Heart right ventricle (tissue), 16 donors: ENCODE measurements at places on chromosomes 13 and 19. TPM values are rescaled to one million over a fixed set of nuclear protein-coding genes. Genes with fewer than 3 reads are reported as not detected.
A peak's percentile ranks its signal among the peaks of the same experiment; 100 is the strongest.

DNA sequence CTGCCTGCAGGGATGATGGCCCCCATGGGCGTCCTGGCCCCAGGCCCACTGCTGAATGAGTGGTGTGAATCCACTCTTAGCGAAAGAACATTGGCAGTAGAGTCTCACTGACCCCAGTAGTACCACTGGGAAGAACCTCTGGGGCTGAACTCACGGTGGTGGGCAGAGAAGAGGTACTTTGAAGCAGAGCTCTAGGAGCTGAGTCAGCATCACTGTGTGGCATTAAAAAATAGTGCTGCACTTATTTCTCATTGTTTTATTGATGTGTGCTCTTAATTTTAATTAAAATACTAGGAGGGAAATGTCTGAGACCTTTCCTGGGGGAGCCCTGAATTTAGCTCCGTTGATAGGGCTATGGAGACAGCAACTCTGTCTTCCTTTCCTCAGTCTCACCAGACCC, 61.3 kb downstream of the CBY2 start:
- H3K27me3 ChIP-seq, result no peaks in the 10 kb centered on the region
- no peaks in the 10 kb centered on the region for H3K4me1 ChIP-seq
- H3K27ac ChIP-seq, result no peak overlapping the region
- H3K36me3 ChIP-seq, result no peaks in the 10 kb centered on the region

DNA sequence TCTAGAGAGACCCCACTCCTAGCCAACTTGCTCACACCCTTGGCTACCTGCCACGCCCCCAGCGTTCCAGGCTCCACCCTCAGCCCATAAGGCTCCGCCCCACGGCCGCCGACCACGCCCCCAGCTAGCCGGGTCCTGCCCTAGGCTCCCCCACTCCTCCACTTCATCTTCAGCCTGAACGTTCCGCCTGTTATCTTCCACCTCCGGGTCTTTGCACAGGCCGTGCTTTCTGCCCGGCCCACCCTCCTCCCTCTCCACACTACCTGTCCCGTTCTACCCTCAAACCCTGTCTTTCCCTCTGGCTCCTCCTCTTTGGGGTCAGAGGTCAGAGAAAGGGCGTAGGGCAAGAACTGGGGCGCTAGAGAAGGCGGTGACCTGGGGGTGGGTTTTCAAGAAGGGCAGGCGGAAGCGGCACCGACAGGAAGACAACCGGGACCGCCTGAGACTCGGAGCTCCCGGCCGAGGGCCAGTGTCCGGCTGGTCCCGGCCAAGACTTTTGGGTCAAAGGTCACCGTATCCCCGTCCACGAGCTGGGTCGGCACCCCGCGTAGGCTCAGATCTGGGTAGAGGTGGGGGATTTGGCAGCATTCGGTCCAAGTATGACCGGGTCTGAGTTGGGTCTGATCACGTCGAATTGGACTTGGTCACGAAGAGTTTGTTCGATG, 2.2 kb downstream of the PDE4C start:
- peak overlapping the region; percentile 52 for H3K4me3 ChIP-seq
- H3K36me3 ChIP-seq, result no peaks in the 10 kb centered on the region
- H3K27ac ChIP-seq, result peak overlapping the region; percentile 84
- H3K27me3 ChIP-seq, result peaks cover 60% of the 10 kb centered on the region
- H3K4me1 ChIP-seq, result peaks cover 30% of the 10 kb centered on the region
- peak; percentile 51 for DNase-seq

DNA sequence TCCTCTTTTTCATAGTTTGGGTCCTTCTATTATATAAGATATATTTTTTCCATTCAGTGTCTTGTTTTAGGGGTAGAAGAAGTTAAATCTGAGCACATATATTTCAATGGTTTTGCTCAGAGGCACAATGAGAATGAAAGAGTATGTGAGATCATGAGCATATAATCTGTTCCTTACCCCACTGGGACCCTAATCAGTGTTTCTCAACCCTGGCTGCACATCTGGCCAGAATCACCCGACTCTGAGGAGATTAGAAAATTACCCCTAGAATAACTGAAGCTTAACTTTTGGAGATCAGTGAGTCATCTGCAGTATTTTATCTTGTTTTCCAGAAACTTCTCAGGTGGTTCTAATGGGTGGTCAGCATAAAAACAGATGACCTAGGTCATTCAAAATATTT, 782 bp downstream of the CYSLTR2 start:
- peaks cover 52% of the 10 kb centered on the region for H3K4me1 ChIP-seq
- H3K36me3 ChIP-seq, result no peaks in the 10 kb centered on the region
- H3K27ac ChIP-seq, result peak overlapping the region; percentile 65
- no peak for DNase-seq

DNA sequence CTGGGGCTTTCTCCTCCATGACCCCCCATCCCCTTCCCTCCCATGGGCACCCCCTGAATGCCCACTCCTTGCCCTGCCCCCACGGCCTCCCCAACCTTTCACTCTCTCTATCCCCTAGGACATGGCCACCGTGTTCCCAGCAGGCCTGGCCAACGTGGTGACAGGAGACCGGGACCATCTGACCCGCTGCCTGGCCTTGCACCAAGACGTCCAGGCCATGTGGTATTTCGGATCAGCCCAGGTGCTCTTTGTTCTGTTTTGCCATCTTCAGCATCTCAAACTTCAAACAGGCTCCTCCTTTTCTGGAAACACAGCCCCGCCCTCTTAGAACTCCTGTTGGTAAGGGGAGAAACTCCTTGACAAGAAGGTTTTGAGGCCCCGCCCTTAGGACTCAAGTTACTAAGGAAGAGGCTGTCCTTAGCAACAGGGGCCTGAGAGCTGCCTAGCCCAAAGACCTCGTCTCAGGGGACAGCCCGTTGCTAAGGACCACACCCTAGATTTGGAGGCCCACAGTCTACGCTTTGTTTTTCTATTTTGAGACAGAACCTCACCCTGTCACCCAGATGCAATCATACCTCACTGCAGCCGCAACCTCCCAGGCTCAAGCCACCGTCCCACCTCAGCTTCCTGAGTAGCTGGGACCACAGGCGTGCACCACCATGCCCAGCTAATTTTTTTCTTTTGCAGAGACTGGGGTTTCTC, 5.1 kb upstream of the FLT3LG start:
- no peak overlapping the region for H3K4me3 ChIP-seq
- no peaks in the 10 kb centered on the region for H3K27me3 ChIP-seq
- H3K4me1 ChIP-seq, result peaks cover 46% of the 10 kb centered on the region
- DNase-seq, result peak; percentile 75

- H3K27ac ChIP-seq, result no peak overlapping the region
- no peak overlapping the region for H3K4me3 ChIP-seq
- no peaks in the 10 kb centered on the region for H3K36me3 ChIP-seq
- DNase-seq, result no peak
- H3K27me3 ChIP-seq, result peaks cover 32% of the 10 kb centered on the region
- no peaks in the 10 kb centered on the region for H3K4me1 ChIP-seq
These were observed 12.3 kb upstream of the ZNF180 start for GRCh38 chr19:44512326-44513298.

GRCh38 chr13:94384231-94384905, 95.1 kb downstream of the DCT start:
- DNase-seq, result no peak
- no peak overlapping the region for H3K27ac ChIP-seq
- H3K36me3 ChIP-seq, result no peaks in the 10 kb centered on the region

- peaks cover 30% of the 10 kb centered on the region for H3K4me1 ChIP-seq
- H3K4me3 ChIP-seq, result no peak overlapping the region
- peak; percentile 91 for DNase-seq
These were observed 10.7 kb downstream of the MARCHF2 start for GRCh38 chr19:8423817-8424223.

GRCh38 chr19:31334849-31335624, 14.2 kb downstream of the TSHZ3 start:
- no peaks in the 10 kb centered on the region for H3K27me3 ChIP-seq
- H3K4me1 ChIP-seq, result peaks cover 3% of the 10 kb centered on the region
- DNase-seq, result no peak
- no peak overlapping the region for H3K27ac ChIP-seq
- no peaks in the 10 kb centered on the region for H3K36me3 ChIP-seq

DNA sequence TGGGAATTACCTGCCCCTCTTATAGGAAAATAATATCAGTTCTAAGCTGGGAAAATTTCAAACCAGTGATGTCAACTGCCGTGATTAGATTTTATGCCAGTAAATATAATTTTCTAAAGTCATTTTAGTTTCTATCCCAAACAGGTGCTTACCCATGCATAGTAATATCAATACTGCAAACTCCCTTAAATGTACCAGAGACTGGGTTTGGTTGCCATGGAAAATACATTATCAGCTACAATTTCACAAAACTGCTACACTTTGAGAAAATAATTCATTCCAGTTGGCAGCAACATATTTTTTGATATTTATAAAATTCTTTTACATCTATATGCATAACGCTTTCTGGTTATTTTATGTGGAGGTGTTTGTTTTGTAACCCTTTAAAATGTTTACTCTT, 143.5 kb downstream of the SLC7A1 start:
- no peak overlapping the region for H3K4me3 ChIP-seq
- H3K4me1 ChIP-seq, result peaks cover 4% of the 10 kb centered on the region
- no peak for DNase-seq
- no peaks in the 10 kb centered on the region for H3K27me3 ChIP-seq

GRCh38 chr13:31069808-31070534, 91.7 kb downstream of the HSPH1 start:
- H3K27me3 ChIP-seq, result no peaks in the 10 kb centered on the region
- no peaks in the 10 kb centered on the region for H3K36me3 ChIP-seq
- DNase-seq, result no peak
- H3K4me3 ChIP-seq, result no peak overlapping the region
- H3K4me1 ChIP-seq, result no peaks in the 10 kb centered on the region

DNA sequence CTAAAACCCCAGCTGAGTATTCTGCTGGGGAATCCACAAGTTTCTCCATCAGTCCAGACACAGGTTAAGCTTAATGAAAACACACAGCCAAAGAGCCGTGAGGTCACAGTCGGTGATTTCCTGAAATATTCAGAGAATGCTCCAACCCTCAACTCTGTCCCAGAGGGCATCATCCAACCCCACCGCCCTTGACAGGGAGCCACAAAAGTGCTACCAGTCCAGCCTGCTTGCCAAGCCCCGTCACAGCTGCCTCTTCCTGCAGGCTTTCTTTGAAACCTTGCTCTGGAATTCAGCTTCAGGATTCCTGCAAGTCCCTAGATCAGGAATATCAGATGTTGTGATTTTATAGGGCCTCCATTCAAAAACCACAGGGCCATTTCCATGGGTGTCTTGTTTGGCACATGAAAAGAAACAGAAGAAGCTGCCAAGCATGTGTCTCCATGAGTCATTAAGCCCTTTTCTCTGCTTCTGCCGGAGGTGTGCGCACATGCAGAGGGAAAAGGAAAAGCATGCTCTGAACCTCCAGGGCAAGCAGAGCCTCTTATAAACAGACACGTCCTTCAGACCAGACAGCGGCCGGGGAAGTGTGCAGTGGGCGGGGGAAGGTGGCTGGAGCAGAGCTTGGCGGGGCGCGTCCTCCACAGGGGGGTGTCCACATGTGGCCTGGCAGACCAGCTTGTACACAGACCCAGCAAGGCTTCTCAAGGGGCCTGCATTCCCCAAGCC, 164.7 kb downstream of the KATNAL1 start:
- H3K36me3 ChIP-seq, result no peaks in the 10 kb centered on the region
- peaks cover 6% of the 10 kb centered on the region for H3K4me1 ChIP-seq
- no peak overlapping the region for H3K4me3 ChIP-seq
- no peak overlapping the region for H3K27ac ChIP-seq

The CEBPG gene
- 12.1 TPM for total RNA-seq

The TMEM145 gene
- total RNA-seq, result 0.15 TPM

The KPTN gene
- total RNA-seq, result 6.0 TPM
